ENCODE measurements at places on chromosomes 2 and 18.

- no peak for DNase-seq
Observed at GRCh38 chr18:67179726-67180125, 336.8 kb downstream of the DSEL start.

DNA sequence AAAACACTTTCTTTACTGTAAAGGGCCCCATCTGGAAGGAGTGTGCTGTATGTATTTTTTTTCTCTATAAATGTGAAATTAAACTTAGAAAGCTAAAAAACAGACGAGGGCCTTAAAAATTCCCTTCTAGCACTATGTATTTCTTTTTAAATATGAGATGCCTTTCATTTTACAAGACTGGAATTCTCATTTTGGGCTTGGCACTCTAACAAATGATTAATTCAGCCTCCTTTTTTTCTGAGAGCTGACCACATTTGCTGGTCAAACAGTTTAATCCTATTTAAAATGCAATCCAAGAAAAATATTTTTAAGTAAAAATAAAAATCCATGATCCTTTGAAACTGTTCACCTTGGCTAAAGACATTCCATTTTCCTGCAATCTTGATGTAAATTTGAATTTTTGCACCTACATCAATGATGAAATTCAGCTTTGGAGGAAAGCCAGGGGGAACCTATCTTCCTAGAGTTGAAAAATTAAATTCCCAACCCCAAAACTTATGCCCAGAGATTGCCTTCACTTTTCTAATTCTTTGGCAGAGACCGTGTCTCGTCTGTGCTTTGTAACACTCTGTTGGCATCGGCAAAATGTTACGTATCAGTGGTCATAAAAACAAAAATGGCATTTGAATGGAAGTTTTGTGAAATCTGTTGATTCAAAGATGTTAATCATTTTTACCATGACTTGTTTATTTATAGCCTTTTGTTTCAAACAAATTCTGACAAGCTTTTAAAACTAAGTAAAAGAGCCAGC lies 284.5 kb downstream of the ZNF521 start:
- DNase-seq, result no peak

DNA sequence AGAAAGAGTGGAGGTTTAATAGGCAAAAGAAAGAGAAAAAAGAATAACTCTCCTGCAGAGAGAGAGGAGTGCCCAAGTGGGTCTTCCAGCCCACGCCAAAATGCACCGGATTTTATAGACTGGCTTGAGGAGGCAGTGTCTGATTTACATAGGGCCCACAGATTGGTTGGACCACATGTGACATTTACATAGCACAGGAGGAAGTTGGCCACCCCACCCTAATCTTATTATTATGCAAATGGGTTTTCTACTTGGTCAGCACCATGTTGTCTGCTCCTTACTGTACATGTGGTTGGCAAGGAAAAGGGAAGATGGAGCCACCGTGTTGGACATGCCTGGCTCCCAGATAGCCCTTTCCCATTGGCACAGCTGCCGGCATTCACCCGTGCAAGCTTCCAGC lies 56.8 kb downstream of the SP110 start:
- DNase-seq, result peak; percentile 16

- DNase-seq, result peak; percentile 82
Observed at GRCh38 chr2:237181844-237182243, 96.2 kb downstream of the COPS8 start.

DNA sequence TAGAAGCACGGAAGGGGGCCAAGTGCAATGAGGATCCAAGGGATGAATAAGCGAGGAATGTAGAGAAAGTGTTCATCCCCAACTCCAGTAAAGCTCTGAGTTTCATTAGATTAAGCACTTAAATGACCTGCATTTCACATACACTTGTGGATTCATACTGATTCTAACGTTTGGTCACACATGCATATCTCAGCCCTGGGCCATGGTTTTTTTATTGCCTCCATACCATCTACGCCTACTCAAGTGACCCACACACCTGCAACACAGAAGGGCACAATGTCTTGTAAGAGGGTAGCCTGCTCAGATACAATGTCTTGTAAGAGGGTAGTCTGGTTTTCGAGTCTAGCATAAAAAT lies 566 bp upstream of the MRPS5 start:
- DNase-seq, result no peak

DNA sequence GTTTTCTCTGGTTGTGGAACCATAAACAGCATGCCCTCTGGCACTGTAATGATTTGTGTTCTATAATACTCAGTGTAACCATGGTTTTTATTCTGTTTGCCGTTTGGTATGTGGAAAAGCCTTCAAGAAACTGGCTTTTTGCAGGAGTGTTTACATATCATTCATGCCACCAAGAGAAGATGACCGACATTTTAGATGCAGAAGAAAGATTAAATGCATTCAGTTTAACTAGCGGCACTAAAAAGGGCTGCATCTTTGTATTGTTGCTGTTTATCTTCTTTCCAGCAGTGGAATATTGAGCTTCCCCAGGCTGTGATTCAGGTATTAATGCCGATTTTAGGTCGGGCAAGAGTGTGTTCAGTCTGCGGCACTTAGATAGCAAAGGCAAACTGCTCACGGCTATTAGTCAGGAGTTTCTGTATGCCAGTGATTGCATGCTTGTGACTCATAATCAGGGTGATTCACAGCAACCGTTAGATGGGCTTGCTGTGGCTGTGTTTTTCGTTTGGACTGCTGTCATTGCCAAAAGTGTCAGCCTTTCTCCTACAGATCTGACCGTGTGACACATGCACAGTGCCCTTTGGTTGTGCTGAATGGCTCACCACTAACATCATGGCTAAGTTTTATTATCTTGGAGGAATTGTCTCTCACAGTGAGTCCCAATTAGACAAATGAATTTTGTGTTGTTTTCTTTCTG lies 479.7 kb downstream of the PARD3B start:
- DNase-seq, result peak; percentile 21

- DNase-seq, result no peak
Observed at GRCh38 chr2:98818164-98818563, 87.2 kb upstream of the MGAT4A start.

DNA sequence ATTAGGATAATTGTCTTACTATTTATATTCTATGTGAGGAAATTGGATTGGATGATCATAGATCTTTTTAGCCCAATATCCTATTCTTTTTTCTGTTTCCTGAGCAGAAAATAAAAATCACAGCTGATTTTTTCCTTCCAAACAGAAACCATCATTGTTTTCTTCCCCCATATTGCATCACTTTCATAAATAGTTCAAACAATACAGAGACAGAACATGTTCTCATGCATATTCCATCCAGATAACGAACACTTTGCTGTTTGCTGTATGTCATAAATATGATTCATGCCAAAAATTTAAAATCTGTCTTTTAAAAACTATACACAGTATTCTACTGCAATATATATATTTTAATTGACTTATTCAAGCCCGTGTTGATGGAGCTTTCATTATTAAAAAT lies 22.0 kb upstream of the RALBP1 start:
- no peak for DNase-seq

- no peak for DNase-seq
Observed at GRCh38 chr2:228649447-228649846, 468.0 kb upstream of the SPHKAP start.

DNA sequence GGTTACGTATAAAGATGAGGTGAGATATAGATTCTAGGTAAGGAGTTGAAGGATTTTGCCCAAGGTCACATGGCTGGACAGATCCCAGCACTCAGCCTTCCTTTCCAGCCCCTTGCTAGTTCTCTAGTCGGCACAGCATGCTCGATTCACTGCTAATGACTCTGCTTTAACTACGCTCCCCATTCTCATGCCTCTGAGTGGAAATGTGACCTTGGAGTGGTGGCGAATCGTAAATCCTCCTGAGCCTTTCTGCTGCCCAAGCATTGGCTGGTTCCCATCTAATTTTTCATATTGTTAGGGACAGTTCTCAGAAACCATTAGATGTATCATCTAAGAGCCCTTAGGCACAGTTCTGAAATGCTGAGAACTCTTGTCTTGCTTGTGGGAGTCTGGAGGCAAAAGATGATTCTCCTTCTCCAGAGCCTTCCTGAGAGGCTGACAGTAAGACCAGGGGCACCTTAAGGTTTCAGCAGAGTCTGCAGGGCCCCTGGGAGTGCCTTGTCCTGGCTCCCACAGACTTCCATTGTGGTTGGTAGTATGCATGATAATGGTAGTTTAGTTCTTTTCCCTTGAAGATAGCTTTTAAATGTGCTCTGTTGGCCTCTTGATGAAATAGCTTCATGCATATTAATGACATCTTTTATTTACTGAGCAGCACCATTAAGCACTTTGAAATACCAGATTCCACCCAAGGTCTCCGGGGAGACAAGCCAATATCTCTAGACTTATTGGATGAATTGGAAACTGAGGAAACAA lies 377.8 kb upstream of the SLC14A2 start:
- no peak for DNase-seq

DNA sequence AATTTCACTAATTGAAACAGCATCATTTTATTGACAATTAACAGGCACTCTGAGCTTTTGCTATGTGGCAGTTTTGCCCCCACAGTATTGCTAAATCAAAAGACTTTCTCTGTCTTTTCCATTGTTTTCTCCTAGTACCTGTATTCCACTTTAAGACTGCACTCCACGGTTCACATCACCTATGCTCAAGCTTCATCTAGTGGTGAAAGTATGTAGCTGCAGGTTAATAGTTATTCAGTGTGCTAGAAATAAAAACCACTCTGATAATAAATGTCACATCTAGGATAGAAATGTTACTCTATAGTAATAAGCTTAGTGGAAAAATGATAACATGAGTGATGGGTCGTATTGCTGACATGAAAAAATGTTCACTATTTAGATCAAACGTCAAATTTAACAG lies 24.6 kb downstream of the ARL6IP6 start:
- no peak for DNase-seq

DNA sequence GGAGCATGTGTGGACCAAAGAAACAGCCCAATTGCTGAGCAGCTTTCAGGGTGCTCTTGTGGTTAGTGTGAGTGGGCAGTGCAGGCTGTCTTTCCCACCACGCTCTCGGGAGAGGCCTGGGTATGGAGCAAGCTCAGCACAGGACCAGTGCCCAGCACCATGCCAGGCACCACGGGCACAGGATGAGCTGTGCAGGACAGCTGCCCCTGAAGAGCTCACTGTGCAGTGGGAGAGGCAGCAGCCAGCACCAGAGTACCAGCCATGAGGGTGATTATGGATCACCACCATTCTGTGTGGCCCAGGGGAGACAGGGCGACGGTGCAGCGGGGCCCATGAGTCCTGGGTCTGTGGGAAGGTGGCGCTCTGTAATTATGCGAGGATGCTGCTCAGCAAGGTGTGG lies 29.7 kb upstream of the FAHD2A start:
- no peak for DNase-seq

DNA sequence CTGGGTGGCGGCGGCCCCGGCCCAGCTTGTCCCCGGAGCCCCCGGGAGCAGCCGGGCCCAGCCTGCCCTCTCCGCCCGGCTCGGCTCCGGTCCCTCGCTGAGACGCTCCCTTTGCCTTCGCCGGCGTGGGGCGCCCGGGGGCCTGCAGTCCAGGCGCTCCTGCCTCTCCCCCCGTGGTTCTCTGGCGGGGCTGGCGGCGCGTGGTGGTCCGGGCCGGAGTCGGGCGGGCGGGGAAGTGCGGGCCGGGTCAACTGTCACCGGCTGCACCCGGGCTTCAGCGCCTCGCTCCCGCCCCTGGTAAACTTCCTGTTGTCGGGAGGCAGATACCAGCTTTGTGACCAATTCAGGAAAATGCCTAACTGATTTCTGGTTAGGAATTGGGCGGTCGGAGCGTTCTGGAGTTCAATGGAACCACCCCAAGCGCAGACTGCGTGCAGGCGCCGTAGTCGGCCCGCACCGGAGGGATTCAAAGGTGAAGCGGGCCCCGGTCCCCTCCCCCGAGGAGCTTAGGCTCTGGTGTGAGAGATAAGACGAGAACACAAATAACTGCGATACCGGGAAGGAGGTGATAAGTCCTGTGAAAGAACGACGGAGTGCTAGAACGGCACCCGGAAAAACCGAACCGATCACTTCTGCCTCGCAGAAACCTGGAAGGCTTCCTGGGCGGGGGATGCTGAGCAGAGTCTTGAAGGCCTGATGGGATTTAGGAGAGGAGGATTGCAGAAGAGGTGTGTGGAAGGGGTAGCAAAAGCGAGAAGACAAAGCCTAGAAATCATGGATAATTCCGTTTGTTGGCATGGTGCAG lies 891 bp downstream of the CAB39 start:
- peak; percentile 45 for DNase-seq

GRCh38 chr2:85458601-85459563 lies 40.4 kb downstream of the SH2D6 start:
- DNase-seq, result no peak

DNA sequence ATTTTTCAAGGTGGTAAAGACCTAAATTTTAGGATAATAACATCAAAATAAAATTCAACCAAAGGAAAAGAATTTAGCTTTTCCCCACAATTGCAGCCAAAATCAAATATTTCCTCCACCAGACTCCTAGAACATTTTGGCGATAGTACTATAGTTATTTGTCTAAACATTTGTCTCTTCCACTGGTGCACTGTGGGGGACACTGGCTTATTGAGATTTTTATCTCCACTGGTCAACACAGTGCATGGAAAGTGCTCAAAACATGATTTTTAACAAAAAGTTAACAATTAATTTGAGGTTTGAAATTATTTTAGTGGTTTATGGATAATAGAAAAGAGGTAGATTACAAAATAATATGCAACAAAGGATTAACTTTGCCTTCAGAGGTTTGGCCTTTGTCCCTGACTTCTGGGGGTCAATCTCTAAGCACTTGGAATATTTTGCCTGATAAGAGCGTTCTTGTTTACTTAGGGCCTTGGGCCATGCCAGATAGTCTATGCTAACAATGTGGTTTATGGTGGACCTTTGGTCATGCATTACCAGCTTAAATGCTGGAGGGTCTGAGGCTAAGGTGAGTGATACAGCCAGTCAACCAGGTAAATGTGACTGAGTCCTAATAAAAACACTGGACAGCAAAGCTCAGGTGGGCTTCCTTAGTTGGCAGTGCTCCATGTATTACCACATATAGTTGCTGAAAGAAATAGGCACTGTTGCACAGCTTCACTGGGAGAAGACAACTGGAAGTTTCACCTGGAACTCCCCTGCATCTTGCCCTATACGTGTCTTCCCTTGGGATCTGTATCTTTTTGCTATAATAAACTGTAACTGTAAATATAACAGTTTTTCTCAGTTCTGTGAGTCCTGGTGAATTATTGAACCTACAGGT lies 67.2 kb upstream of the SATB2 start:
- DNase-seq, result no peak

- DNase-seq, result no peak
Observed at GRCh38 chr2:151757861-151758260, 23.6 kb upstream of the NEB start.

DNA sequence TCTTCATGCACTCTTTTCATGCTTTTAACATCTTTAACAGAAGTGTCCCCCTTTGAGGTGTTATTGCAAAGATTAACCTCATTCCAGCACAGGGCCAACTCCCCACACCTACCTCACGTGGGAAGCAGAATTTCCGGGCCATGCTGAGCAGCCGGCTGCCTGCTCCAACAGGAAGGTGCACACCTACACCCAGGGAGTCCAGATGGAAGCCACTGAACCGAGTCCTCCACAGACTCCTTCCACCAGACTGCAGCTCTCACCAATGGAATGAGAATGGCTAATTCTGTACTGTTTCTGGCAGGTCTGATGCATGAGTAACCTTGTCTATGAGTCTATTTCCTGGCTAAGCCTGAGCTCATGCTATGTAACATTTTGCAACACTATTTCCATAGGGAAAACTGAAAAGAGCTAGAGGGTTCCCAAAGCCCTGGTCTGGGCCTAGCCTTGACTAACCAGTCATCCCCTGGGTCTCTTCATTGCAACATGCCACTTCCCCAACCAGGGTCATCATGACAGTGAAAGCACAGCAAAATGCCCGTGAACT lies 11.0 kb downstream of the ERFE start:
- DNase-seq, result peak; percentile 77

Measured in suppressor macrophage treated with lipopolysaccharide for 4 hours (primary cell).